ENCODE measurements at places on chromosomes 16 and 17.

DNA sequence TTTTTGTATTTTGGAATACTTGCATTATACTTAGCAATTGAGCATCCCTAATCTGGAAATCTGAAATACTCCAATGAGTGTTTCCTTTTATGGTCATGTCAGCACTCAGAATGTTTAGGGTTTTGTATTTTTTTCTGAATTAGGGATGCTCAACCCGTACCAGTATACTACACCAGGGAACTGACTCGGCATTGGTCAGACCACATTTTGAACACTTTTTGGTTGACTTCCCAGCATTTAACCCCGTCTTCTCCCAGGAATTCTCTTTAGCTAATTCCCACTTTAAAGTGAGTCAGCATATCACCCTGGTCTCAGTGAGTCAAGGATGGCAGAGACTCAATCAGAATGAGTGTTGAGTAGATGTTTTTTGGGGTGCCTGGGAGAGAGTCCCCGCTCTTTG, 177.9 kb downstream of the SPECC1 start:
- DNase-seq, result no peak

DNA sequence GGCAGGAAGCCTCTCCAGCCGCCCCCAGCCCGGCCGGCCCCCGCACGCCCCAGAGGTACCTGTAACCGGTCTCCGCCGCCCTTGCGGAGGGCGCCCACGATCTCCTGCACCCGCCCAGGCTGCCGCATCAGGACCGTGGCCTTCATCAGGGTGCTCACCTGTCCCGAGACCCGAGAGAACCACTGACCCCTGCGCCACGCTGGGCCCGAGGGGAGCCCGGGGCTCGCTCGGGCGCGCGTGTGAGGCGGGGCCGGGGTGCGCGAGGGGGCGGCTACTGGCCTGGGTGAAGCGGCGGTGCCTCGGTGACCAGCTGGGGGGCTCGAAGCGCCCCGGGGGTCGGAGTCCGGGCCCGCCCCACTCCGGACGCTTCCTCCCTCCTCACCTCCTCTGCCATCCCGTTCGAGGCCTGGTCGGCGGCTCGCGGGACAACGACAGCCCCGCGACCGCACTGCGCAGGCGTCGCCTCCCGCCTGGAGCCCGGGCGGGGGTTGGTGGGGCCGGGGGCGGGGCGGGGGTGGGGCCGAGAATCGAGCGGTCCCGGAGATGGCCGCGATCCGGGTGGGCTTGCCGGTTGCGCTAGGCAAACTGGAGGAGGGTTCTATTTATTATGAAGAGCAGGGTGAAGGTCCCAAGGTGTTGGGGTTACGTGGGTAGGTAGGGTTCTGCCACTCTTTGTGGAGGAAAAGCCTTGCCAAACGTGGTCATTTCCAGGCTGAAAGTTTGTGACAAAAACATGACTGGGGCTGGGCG, at the start of gene NT5C3B:
NT5C3B (minus strand) TSS at position 433 of the 750 bp plus-strand sequence; CDS start at position 394, 39 bp downstream.
- DNase-seq, result peak; percentile 94

DNA sequence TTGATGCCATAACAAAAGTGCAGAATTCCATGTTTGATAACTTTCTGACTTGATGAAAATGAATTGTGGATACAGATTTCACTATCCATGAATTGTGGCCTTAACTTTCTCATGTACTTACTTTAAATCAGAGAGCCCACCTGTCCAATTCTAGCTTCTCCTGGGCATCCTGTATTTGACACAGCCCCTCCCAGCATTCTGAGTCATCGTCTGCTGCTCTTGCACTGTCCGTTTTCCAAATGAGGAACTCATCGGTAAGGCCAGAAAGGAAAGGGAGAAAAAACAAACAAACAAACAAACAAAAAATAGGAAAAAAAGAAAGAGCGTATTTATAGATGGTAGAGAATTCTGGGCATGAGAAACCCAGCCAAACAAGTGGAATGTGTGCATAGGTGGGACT, 361.6 kb downstream of the WWOX start:
- DNase-seq, result no peak

DNA sequence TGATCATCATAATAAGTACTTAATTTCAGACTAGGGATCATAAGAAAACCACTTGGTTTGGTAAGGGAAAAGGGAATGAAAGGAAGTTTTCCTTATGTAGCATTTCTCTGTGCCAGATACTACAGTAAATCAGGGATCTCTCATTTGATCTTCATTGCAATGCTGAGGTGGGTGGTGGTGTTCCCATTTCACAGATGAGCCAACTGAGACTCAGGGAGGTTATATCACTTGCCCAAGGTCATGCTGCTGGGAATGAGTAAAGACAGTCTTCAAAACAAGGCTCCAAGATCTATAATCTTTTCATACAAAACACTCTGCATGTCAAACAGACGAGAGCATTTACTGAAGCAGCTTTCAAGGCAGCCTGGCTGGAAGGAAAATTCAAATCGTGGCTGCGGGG, 124.6 kb downstream of the GP2 start:
- DNase-seq, result no peak

- DNase-seq, result no peak
Measured at GRCh38 chr16:71645450-71645849, 19.5 kb downstream of the MARVELD3 start.

DNA sequence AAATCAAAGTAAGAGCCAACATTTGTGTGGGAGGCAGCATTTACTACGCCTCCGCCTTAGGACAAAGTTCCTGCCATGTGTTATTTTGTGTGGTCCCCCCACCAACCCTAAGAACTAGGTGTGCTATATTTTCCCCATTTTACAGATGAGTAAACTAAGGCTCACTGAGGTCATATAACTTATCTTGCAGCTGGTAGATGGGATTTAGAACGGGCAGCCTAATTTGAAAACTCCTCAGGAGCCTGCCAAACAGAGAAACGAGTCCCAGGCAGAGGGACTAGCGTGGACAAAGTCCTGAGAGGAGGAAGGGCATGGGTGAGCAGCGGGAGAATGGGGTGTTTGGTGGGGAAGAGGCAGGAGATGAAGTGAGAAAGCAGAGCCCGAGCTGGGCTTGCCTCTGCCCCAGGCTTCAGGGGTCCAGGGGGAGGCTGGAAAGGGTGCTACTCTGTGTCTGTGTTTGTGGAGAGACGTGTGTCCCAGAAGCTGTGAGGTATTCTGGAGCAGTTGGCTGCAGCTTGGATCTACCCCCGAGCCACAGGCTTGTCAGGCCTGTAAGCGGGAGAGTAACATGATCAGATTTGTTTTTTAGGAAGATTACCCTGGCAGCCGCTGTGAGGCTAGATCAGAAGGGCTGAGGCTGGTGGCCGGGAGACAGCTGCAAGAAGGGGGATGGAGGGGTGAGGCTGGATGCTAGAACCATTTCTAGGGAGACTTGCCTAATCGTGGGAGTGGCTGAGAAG, 5.0 kb downstream of the MLLT6 start:
- no peak for DNase-seq

DNA sequence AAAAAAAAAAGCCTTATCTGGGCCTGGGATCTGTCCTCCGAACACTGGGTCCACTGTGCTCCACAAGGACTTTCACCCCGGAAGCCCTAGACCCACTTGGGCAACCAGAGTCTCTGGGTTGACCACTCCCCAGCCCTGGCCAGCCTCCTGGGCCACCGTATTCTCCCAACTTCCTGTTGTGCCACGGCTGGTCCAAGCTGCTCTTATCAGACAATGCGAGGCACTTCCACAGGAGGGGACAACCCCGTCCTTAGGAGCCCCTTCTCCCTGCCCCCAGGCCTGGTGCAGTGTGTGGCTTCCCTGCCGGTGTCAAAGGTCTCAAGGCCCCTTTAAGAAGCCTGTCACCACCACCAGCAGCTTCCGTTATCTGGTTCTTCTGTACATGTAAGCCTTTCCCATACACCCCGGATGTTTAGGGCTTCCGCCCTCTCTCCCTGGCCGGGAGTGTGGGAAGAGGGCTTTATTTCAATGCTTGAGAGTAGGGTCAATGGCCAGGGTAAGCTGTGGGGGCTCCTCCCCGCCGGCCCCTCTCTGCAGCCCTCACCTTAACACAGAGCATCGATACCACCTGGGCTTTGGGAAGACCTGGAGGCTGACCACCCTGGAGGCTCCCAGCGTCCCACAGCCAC, 313.0 kb downstream of the SEC14L1 start:
- no peak for DNase-seq

DNA sequence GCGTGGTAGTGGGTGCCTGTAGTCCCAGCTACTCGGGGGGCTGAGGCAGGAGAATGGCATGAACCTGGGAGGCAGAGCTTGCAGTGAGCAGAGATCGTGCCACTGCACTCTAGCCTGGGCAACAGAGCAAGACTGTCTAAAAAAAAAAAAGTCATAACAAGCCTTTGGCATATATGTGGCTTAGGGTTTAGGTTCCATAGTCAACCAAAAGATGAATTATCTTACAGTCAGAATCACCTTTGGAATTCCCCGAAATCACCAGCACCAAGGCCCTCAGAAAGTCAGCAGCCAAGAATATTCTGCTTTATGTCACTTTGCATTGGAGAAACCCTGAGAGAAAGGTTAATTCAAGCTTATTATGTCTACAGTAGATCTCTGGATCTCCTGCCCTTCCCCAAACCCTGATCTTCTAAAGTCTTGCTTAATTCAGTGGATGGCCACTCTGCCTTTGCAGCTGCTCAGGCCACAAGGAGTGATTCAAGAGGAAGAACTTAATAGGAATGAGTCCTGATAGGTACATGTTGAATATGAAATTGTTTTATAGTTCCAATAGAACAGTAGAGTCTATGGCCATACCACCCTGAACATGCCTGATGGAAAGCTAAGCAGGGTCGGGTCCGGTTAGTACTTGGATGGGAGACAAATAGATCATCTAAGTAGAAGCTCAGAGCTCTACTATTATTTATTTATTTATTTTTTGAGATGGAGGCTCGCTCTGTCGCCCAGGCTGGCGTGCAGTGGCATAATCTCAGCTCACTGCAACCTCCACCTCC, 196.0 kb upstream of the CACNG5 start:
- no peak for DNase-seq

GRCh38 chr17:34797720-34798119, 163.5 kb downstream of the CCT6B start:
- DNase-seq, result no peak

DNA sequence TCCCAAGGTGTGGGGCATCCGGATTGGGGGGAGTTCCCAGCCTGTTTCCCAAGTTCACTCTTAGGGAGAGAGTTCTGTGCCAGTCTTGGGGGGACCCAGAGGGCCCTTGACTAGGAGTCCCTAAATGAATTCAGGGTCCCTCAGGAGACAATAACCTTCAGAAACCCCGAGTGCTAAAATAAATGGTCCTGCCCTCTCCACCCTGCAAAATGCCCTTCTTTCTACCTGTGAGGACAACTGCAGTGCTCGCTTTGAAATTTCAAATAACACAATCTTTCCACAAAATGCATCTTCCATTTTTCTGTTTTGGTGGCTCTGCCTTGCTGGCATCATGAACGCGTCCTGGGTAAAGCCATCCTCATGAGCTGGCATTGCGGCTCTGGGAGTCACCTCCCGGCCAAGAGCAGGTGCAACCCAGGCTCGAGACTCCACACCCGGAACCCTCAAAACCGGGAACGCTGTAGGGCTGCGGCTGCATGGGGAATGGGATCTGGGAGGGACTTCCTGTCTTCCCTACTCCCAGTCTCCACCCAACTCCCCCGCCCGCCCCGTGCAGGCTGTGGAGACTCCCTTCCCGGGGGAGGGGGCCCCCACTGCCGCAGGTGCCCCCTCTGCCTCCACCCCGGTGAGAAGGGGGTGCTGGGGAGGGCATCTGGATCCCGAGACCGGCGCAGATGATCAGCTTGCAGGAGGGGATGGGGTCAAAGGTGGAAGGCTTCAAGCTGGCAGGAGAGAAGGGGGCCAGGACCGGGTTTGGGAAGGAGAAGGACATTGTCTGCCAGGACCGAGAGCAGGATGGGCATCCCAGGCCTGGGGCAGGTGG, at the start of gene ZNF205:
ZNF205 (plus strand) TSS at position 529 of the 823 bp plus-strand sequence. CDS start 845 bp downstream, outside the sequence.
- peak; percentile 80 for DNase-seq

GRCh38 chr17:50184611-50185398, 16.6 kb downstream of the COL1A1 start:
- no peak for DNase-seq

GRCh38 chr16:16828913-16829398, 450.0 kb downstream of the NPIPA7 start:
- DNase-seq, result no peak

DNA sequence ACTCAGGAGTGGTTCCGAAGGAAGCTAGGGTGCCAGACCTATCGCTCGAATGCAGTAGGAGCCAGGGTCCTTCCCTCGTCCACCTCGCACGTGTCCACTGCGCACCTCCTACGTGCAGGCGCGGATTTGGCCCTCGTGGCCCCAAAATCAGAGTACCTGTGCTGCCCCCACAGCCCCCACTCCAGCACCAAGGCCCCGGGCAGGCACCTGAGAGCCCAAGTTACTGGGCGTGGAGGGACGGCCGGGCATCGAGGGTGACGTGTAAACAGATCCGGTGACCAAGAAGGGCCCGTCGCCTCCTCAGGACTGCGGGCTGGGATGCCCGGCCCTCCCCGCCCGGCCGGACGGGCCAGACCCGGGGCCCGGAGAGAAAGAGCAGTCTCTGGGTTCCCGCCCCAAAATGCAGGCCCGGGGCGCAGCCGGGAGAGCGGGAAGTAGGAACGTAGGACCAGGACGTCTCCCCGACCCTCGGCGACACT, 492 bp downstream of the SLC25A39 start:
- DNase-seq, result no peak

- no peak for DNase-seq
Measured at GRCh38 chr16:89053725-89054029, 40.0 kb upstream of the ACSF3 start.

- no peak for DNase-seq
Measured at GRCh38 chr17:58786586-58787295, 31.1 kb downstream of the PPM1E start.

GRCh38 chr17:35499548-35499947, 37.9 kb downstream of the SLFN12L start:
- no peak for DNase-seq

GRCh38 chr16:71276589-71277334, 12.4 kb downstream of the CMTR2 start:
- DNase-seq, result no peak

DNA sequence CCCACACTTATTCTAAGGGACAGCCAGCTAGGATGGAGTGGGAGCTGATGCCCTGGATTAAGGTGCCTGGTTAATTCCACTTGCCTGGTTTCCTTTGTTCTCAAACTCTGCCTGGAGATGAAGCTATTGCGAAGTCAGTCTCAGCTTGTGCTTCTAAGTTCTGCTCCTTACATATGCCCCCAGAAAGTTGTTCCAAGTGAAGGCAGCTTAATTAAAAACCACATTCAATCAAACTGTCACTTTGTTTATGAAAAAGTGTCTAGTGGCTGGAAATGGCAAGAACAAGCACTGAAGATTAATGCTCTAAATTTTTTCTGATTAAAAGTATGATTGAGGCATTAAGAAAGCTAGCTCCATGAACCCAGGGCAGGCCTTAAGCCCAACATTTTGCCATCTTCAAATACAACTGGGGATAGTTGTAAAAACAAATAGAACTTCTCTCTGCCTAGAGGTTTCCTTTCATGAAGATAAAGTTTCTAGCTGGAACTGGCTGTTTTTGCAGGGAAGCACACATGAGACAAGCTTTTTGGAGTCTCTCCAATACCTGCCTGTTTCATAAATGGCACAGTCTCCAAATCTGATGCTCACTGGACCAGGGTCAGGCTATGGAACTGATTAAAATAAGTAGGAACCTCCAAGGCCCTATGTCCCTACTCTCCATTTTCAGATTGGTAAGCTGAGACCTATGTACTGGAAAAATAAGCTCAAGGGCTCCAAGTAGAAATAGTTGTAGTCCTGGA, 100.9 kb downstream of the GRIN2A start:
- no peak for DNase-seq
